NCI-H510A treated with DMSO at 0.1 percent for 48 hours (cell line): ENCODE measurements at places on chromosomes 6 and 20.

- DNase-seq = no peak
Measured at GRCh38 chr6:133637874-133638273, 251.0 kb upstream of the TCF21 start.

GRCh38 chr20:63969838-63970713 is at the start of gene ZNF512B:
Gene ZNF512B (minus strand): TSS chr20:63969930. CDS start chr20:63967950, 1,980 bp downstream.
- DNase-seq = peak; percentile 30

DNA sequence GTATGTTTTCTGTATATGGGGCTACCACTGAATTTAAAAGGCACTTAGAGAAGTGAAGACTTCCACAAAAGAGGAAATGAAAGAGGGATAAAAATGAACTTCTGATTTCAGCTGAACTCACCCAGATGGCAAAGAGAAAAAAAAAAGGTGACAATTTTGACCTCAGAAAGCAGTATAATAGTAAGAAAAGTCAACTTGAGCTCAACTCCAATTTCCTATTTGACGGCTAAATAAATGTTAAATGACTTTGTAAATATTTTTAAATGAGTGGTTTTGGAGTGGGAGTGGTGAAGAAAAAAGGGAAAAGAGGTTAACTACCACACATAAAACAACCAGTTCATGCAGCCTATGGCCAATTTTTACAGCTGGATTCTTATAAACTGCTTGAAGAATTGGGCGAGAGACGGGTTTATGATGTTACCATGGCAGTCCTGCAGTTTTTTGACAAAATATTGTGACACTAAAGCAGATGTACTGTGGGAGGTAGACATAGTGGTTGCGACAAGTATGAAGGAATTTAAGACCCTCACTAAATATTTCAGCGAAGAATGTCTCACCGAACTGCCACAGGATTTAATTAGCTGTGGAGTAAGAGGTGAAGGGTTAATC is 49.8 kb upstream of the ADTRP start:
- no peak for DNase-seq

DNA sequence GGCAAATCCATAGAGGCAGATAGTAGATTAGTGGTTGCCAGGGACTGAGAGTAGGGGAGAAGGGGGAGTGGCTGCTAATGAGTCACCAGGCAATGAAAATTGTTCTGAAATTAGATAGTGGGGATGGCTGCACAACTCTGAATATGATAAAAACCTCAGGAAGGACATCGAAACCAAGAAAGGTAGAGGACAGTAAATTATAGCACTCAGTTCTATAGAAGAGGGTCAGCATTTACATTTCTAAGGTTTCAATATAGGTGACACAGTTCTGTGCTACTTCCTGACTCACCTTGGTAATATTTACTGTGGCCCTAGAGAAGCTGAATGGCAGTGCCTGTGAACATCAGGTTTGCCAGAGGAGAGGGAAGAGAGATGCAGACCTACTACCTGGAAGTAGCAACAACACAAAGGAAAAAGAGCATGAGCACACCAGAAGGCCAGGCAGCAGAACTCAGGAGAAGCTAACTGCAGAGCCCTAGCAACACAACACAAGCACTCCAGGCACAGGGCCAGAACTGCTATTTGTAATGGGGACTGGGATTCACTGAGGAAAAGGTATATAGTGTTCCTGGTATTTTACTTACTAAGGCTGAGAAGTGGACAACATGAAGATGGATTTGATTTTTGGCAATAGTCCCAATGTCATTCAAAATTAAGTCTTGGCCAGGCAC is 75.9 kb downstream of the PLCG1 start:
- DNase-seq = no peak

DNA sequence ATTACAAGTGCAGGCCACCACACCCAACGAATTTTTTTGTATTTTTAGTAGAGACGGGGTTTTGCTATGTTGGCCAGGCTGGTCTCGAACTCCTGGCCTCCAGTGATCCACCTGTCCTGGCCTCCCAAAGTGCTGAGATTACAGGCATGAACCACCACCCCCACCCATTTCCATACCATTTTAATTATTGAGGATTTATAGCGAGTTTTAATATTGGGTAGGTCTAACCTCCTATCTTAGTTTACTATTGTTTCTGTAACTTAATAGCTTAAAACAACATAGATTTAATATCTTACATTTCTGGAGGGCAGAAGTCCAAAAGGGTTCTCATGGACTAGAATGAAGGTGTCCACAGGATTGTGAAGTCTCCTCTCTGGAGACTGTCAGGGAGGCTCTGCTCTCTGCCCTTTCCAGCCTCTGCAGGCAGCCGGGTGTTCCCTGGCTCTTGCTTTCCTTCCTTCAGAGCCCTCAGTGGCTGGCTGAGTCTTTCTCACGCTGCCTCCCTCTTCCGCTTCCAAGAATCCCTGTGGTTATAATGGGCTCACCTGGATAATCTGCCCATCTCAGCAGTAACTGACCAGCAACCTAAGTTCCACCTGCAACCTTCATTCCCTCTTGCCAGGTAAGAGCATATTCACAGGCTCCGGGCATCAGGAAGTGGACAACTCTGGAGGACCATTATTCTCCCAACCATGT is 18.6 kb upstream of the BCAS4 start:
- no peak for DNase-seq

- DNase-seq = peak; percentile 76
Measured at GRCh38 chr6:148746363-148747144, at the start of gene UST. Gene UST (plus strand): TSS chr6:148747030. CDS start chr6:148747431, 401 bp downstream.

DNA sequence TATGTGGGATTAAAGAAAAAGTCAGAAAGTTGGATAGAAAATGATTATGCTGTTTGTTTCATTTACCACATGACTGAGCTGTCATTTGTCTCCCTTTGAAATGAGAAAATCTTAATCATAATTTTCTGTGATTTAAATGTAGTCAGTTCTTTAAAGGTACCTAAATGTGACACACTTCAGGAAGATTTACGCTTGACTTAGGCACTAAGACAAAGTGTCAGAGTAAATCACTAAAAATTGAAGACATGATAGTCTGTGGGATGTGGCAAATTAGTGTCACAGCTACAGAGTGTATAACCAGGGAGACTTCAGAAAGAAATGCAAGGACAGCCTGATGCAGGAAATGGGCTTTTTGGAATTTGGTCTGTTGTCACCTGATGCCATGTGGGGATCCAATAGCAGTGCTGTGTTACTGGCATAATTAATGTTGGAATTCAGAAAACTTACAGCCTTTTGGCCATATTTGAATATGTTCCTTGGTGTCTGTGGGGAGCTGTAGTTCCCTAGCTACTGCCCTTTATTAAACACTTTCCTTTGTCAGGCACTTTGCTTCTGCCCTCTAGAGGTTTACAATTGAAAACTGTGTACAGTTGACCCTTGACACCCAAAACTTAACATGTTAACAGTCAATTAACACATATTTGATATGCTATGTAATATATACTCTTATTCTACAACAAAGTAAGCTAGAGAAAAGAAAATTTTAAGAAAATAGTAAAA is 493.8 kb downstream of the UTRN start:
- no peak for DNase-seq

GRCh38 chr6:3352678-3353077 is 93.9 kb downstream of the PSMG4 start:
- DNase-seq = no peak

GRCh38 chr6:17169711-17170110 is 67.9 kb downstream of the STMND1 start:
- no peak for DNase-seq

DNA sequence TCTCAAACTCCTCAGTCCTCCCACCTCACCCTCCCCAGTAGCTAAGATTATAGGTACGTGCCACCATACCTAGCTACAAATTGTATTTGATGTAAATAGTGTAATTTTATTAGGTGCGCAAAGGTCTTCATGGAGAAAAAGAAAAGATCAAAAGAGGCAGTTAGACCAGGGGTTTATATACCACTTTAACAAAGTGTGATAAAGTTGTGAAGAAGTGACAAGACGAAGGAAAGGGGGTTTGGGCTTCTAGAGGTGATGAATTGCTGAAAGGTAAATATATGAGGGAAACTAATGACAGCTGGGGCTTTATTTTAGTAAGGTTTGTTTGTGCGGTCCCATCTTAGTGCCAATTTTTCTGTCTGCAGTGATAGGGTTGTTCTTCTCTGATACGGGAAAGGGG is 105.3 kb downstream of the CD24 start:
- DNase-seq = no peak

GRCh38 chr6:34340906-34341480 is 51.5 kb downstream of the NUDT3 start:
- DNase-seq = no peak

GRCh38 chr6:85321906-85322305 is 128.0 kb upstream of the NT5E start:
- DNase-seq = no peak

GRCh38 chr6:75299801-75300530 is 15.4 kb upstream of the TMEM30A start:
- no peak for DNase-seq

DNA sequence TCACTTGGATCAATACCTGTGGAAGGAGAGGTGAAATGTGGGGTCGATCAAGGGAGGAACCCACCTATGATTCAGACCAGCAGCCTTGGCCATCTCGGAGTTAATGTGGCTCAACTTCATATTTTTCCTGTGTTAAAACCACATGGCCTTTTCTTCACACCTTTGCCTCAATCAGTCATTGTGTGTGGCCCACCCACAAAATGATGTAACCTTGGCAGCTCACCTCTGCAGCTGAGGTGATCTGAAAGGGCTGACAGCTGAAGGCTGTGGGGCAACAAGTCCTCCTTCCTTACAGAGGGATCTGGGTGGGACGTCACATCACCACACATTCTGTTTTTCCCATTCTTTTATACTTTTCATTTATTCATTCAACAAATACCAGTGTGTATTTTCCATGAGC is 357.1 kb upstream of the HSF2 start:
- no peak for DNase-seq

GRCh38 chr6:118813775-118814174 is 80.2 kb upstream of the ASF1A start:
- no peak for DNase-seq

DNA sequence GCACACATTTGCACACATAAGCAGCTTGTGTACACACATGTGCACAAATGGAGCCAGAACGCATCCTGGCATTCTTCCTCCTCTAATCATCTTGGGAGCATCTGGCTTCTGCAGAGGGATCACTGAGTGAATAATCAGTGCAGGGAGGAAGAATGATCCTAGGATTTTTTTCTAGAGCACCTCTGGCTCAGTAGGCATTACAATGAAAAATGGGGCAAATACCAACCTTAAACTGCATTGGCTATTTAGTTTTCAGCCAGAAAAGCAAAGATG is 205.7 kb upstream of the TCF21 start:
- DNase-seq = no peak

- DNase-seq = no peak
Measured at GRCh38 chr6:43966853-43967718, 160.2 kb downstream of the MRPL14 start.

DNA sequence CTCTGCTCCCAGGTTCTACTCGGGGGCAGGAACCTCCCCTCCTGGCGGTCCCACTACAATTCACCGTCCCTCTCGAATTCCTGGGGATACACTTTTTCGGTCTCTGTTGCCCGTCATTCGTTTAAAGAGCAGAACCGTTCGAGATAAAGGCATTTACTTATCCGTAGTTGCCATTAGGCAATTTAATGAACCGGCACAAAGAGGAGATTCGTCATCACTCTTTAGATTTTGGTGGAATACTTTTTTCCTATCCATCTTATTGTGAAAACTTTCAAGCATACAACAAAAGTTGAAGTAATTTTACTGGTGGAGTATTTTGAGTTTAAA is 1.2 kb upstream of the CD24 start:
- peak; percentile 11 for DNase-seq

GRCh38 chr6:162108041-162108440 is 619.5 kb downstream of the PRKN start:
- DNase-seq = no peak

- DNase-seq = no peak
Measured at GRCh38 chr6:143279385-143279784, 171.1 kb downstream of the ADAT2 start.

DNA sequence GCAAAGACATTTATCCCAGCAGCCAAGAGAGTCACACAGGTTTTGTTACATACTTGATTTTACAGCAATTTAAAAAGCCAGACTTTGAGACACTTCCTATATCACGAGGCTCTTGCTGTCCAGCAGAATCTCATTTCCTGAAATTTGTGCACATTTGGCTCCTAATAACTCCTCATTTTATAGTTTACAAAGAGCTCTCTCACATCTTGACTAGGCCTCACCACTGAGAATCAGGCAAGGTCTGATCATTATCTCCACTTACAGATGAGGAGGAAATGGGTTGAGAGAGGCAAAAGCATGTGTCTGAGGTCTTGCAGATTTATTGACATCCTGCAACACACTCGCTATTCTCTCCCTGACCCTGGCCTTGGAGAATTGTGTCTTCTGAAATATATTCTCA is 426.8 kb downstream of the MAFB start:
- no peak for DNase-seq

DNA sequence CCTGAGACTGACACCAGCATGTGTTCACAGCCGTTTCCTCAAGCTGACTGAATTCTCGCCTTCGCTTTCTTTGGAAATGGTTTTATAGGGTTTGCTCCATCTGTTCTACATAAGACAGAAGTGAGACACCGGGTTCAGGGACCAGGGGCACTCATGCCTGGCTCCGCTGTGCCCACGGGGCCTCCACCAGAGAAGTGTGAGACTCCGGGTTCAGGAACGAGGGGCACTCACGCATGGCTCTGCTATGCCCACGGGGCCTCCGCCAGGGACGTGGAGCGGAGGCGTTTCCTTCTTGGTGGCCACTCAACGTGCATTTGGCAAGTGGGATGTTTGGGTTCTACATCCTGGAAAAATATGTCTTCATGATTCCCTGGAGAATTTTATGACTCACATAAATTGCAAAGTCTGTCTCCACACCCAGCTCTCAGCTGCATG is 106.6 kb downstream of the RNASET2 start:
- DNase-seq = no peak

GRCh38 chr6:13522656-13523055 is 35.3 kb upstream of the GFOD1 start:
- no peak for DNase-seq

DNA sequence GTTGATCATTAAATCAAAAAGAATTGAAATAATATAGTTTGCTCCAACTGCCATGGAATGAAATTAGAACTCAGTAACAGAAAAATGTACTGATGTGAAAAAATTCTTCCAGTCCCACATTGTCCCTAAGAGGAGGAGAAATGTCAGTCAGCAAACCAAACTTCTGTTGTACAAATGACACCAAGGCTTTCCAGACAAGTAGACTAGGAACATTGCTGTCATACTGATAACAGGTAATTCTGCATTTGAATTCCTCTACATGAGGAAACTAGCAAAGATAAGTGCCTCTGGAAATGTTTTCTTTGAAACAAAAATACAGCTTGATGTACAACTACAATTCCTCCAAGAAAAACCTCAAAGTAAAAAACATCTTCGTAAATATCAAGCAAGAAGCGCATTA is 90.2 kb downstream of the HIVEP1 start:
- no peak for DNase-seq

DNA sequence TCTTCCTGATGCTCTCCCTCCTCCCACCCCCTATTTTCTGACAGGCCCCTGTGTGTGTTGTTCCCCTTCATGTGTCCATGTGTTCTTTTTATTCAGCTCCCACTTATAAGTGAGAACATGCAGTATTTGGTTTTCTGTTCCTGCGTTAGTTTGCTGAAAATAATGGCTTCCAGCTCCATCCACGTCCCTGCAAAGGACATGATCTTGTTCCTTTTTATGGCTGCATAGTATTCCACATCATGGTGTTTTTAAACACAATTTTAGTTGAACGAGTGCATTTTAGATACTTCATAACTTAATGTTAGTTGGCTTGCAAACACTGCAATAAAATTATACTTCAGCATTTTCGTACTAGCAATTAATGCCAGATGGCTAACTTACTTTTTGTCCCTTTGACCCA is 28.5 kb downstream of the COL9A1 start:
- no peak for DNase-seq

- no peak for DNase-seq
Measured at GRCh38 chr6:110756817-110757216, 58.5 kb downstream of the CDK19 start.
